Psoas muscle (tissue), 8 donors: ENCODE measurements at places on chromosomes 11 and 22. TPM values are rescaled to one million over a fixed set of nuclear protein-coding genes. Genes with fewer than 3 reads are reported as not detected.

- DNase-seq, result no peak
Observed at GRCh38 chr11:132674151-132674550, 858.1 kb downstream of the OPCML start.

DNA sequence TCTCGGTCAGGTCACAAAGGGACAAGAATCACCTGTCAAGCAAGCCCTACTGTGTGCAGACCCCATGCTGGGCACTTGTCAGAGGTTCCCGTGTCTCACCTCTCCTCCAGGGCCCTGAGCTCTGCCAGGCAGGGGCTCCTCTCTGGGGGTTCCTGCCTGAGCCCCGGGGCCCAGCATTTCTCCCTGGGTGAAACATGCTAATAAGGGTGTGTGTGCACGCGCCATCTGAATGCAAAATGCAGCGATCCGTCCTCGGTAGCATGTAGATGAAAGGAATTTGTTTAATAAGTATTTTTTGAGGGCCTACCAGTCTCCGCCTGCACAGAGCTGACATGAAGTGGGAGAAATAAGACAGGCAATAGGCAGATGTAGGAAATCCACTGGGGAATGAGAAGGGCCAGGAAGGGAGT, 5.8 kb downstream of the ELFN2 start:
- no peak for DNase-seq

The MISFA gene
- 3.1 TPM for total RNA-seq

DNA sequence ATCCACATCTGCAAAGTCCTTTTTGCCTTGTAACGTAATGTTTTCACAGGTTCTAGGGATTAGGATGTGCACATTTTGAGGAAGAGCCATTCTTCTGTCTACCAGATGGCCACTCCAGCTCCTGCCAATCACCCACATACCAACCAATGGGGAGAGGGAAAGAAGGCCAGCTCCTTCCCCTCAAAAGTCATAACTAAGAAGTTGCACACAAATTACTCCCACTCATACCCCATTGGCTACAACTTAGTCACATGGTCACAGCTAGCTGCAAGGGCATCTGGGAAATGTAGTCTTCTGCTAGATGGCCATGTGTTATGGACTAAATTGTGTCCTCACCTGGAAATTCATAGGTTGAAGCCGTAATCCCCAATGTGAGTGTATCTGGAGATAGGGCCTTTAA, 15.4 kb upstream of the MYOD1 start:
- no peak for DNase-seq

GRCh38 chr11:3056296-3057068, 741 bp downstream of the CARS1 start:
- no peak for DNase-seq

GRCh38 chr11:26731084-26731456, 9.2 kb upstream of the SLC5A12 start:
- DNase-seq, result no peak

DNA sequence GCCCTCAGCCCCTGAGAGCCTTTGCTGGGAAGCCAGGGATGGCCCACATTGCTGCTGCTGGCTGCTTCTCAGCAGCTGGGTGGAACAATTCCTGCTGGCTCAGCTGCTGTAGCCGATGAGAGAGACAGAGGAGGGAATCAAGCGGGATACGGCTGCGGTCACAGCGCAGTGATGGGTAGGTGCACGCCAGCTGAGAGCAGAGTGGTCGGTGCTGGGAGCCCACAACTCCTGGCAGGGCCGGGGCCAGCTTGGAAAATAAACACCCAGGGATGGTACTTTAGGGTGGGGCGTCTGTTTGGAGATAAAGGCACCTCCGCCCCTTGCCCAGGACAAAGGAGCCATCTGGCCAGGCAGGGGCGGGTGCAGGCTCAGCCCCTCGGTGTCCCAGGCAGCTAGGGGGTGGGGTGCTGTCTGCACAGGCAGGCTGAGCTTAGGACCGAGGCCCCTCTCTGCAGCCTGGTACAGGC, 480.5 kb downstream of the MIAT start:
- no peak for DNase-seq

The CFAP68 gene
- total RNA-seq, result 6.6 TPM

DNA sequence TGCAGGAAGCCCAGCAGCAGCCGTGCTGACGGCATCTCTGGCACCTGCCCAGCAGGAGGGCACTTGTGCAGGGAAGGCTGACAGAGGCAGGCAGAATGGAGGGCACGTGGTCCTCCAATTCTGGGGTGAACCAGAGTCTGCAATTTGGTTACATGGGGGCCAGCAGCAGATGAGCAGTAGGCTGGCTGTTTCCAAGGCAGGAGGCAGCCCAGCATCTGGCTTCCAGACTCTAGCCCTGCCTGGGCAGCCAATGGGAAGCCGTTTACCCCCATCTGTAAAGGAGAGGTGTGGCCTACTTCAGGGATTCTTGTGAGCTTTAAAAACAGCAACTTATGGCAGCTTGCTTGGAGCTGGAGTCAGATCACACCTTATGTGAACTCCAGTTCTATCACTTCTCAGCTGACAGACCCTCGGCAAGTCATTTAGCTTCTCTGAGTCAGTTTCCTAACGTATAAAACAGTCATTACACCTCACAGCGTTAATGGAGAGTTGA, 27.9 kb upstream of the RASL10A start:
- DNase-seq, result no peak

GRCh38 chr11:95339086-95339901, 108.3 kb upstream of the SESN3 start:
- DNase-seq, result no peak

DNA sequence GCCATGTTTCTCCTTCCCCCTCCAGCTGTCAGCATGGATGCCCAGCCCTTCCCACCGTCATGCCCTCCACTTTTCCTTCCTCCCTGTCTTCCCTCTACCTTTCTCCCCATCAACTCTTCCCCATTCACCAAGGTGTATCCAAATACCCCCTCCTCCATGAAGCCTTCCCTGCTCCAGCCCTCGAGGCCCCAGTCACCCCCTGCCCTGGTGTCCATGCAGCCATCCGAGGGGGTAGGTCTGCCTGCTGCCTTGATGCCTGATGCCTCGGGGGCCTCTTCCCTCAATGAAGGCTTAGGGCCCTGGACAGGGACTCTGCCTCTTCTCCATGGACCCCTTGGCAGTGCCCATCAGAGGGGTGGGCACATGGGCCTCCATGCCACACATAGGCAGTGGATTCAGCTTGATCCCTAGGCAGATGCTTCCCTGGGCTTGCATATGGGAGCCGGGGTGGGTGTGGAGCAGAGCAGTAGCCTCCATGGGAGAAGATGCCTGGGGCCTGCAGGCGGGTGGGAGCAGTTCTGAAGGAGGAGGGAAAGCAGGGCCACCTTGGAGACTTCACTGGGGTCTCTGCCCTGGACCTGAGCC, 795.8 kb downstream of the BRD1 start:
- DNase-seq, result peak; percentile 19

- no peak for DNase-seq
Observed at GRCh38 chr11:2458321-2458720, 13.5 kb downstream of the KCNQ1 start.

The MPEG1 gene
- total RNA-seq, result 4.6 TPM

The TEAD1 gene
- total RNA-seq, result 133 TPM

DNA sequence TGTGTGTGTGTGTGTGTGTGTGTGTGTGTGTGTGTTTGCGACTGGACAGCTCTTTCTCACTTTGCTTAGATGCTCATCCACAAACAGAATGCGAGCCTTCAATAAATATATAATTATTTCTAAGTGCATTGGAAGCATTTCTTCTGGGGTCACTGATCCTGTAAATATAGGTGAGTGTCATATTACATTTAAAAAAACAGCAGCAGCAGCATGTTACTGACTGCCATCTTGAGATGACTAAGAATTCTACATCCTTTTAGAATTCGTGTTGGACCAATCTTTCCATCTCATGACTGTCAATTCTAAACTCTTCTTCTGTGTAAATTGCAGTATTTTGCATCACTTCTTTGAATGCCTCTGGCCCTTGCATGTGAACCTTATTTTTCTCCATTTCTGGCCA, 238.0 kb upstream of the DDI1 start:
- no peak for DNase-seq
